ENCODE measurements at places on chromosomes 6 and 20.
A peak's percentile ranks its signal among the peaks of the same experiment; 100 is the strongest.

- DNase-seq, result no peak
Measured at GRCh38 chr6:10882657-10883171, 873 bp upstream of the GCM2 start.

DNA sequence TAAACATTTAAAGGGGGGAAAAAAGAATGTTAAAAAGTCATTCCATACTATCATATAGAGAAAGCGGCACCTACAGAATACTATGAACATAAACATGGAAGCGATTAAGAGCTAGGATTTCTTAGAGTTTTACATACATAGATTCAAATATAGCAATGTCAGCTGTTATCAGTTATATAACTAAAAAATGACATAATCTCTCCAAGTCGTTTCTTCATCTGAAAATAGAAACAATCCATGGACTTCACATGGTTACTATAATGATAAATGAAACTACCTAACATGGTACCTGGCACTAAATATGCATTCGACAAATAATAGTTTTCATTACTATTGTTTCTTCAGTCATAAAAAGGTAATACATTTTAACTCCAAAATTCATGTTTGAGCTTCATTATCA lies 3.7 kb downstream of the IBTK start:
- DNase-seq, result no peak

GRCh38 chr6:151265282-151265681 lies 25.5 kb downstream of the AKAP12 start:
- no peak for DNase-seq

GRCh38 chr6:35037664-35038038 lies 103.5 kb downstream of the TCP11 start:
- no peak for DNase-seq

DNA sequence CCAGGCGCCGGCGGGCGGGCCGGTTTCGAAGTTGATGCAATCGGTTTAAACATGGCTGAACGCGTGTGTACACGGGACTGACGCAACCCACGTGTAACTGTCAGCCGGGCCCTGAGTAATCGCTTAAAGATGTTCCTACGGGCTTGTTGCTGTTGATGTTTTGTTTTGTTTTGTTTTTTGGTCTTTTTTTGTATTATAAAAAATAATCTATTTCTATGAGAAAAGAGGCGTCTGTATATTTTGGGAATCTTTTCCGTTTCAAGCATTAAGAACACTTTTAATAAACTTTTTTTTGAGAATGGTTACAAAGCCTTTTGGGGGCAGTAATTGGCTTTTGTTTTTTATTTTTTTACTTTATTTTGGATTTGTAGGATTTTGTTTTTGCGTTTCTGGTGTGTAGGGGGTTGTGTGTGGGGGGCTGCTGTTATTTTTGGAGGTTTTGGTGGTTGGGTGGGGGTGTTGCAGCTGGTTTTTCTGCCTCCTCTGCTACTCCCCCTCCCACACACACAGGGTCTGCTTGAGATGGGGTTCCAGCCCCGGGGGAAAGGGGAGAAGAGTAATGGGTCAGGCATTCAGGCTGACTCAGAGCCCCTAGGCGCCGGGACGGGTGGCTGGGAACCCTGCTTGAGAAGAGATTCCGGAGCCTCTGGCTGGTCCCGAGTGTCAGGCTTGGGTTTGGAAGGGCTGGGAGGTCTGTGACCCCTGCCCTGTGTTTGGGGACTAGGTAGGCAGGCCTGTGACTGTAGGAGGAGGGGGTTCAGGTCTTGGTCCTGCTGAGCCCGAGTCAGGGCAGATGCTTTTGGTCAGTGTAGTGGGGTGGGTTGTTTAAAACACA lies 2.0 kb downstream of the CEBPB start:
- peak; percentile 91 for DNase-seq

- DNase-seq, result peak; percentile 80
Measured at GRCh38 chr6:98834060-98835031, at the start of gene POU3F2. POU3F2 (plus strand) TSS chr6:98834574; CDS start chr6:98834874, 300 bp downstream.

GRCh38 chr6:159105716-159106115 lies 60.9 kb upstream of the TAGAP start:
- DNase-seq, result no peak

- peak; percentile 40 for DNase-seq
Measured at GRCh38 chr20:6053776-6054688, at the start of gene LRRN4. LRRN4 (minus strand) TSS chr20:6054060; CDS start chr20:6052799, 1,261 bp downstream.

- peak; percentile 75 for DNase-seq
Measured at GRCh38 chr6:168908887-168909286, 344.8 kb downstream of the THBS2 start.

DNA sequence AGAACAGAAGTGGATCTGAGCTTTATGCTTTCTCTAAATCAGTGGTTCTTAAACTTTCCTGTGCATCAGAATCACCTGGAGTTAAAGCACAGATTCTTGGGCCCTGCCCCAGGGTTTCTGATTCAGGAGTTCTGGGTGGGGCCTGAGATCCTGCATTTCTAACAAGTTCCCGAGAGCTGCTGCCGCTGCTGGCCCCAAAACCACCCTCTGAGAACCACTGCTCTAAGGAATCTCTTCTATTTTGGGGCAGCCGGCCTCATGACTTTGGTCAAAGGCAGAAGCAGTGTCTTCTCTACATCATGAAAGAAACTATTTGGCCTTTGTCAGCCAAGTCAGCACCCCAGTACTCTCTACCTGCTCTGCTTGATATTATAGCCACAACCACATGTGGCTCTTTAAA lies 42.1 kb upstream of the RIN2 start:
- no peak for DNase-seq

- DNase-seq, result no peak
Measured at GRCh38 chr6:45665859-45666258, 288.1 kb upstream of the SUPT3H start.

GRCh38 chr6:135014353-135014832 lies 40.2 kb downstream of the HBS1L start:
- DNase-seq, result no peak

GRCh38 chr6:146550911-146551310 lies 7.3 kb downstream of the RAB32 start:
- DNase-seq, result peak; percentile 34

DNA sequence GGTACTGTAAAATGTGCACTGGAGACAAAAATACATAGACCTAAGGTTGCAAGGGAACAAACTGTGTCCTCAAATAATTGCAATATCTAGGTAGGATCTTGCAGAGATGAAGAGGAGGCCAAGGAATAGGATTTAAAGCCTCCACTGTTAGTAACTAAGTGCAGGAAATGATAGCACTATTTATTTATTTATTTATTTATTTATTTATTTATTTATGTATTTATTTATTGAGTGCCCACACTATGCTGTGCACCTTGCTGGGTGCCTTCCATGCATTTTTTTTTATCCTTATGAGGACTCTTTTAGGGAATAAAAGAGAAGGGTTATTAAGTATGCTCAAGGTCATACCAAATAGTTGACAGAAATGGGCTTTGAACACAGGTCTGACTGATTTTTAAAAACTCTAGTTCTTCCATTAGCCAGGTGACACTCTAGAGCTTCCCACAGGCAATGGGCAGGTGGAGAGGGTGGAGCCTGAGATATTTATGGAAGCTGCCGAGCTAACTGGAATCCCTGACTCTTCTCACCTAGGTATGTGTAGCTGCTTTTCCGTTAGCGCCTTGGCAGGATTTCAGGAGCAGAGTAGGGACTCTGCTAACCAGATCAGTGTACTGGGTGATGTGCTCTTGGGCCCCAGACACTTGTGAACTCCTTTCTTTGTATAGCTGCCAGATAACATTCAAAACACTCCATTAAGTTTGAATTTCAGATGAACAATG lies 12.8 kb upstream of the NUP153 start:
- no peak for DNase-seq

DNA sequence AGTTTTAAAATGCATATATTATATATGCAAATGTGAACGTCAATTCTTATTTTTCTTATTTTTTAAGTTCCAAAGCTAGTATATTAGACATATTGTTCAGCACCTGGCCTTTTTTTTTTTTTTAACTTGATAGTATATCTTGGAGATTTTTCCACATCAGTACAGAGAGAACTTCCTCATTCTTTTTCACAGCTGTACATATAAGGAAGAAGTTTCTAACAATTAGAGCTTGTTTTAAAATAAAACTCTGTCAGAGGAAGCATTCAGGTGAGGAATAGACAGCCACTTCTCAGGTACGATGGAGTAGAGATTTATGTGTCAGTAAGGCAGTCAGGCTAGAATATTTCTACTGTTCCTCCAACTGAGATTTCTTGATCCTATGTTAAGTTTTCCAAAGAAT lies 233.1 kb upstream of the SUPT3H start:
- DNase-seq, result no peak

DNA sequence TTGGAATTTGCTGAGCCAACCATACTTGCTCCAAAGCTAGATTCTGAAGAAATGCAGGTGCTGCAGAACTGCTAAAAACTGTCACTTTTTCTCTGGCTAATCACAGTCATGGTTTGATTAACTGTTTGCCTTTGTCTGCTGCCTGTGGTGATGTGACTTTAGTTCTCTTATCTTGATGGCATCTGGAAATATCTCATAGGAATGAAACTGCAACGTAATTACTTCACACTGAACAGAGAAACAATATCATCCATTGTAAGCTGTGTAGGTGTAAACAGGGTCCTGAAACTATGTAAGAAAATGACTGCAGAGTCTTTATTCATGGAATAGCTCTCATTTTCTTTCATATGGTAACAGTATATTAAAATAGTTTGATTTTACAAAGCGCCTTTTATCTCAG lies 721.9 kb upstream of the HS3ST5 start:
- DNase-seq, result no peak

DNA sequence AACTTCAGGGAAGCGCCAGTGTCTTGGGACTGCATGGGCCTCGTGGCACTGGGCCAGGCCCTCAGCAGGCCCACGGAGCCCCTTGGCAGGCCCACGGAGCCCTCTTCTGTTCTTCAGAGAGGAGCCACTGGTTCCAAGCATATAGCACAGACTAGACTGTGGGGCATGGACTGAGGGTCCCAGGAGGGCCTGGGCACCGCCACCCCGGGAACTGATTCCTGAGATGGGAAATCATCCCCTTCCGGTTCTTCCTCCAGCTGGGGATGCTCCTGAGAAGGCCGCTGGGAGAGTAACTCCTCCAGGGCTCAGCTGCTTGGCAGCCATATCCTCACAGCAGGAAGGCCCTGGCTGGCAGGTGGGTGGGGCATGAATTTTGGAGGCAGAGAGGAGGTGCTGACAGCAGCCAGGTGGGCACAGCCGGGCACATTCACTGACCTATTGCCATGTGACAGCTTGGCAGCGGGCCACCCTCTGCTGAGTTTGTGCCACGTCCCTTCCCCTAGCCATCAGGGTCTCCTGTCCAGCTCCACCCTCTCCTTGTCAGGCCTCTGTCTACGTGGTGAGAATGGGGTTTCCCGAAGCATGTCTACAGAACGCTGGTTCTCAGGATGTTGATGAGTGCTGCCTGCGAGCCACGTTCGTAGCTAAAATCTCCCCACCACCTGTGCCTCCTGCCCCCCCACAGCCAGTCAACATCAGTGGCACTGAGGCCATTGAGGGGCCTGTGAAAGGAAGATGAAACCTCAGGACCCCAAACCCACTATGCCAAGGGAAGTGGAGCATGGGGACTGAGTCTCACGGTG lies 152.1 kb downstream of the TAF4 start:
- no peak for DNase-seq

DNA sequence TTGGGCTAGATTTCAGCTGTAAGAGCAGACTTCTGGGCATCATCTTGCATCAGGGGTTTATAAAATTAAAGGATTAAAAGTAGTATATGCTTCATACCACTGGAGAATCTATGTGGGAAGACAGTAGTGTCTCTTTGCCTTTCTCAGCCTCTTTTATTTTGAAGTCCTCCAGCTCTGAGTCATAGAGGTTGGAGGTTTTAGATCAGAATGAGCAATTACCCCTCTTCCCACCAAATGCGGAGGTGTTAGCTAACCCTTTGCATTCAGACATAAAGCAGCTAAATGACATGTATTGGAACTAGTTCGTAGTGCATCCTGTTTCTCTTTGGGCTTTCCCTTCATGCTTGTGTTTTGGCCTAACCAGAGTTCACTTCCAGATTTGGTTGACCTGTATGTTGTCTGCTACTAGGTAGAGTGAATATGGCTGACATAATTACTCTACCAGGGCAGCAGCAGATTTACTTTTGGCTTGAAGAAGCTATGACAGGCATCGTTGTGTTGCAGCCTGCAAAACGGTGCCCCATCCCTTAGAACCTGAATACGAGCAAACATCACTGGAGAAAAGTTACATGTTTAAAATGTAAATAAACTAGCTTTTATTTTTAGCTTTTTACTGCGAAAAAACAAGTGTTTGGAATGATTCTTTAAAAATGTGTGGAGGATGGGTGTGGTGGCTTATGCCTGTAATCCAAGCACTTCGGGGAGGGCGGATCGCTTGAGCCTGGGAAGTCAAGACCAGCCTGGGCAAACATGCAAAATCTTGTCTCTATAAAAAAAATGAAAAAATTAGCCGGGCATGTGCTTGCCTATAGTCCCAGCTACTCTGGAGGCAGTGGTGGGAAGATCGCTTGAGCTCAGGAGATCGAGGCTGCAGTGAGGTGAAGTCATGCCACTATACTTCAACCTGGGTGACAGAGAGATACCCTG lies 82.2 kb downstream of the MYO6 start:
- DNase-seq, result peak; percentile 9

- no peak for DNase-seq
Measured at GRCh38 chr20:7499201-7499600, 441.1 kb downstream of the HAO1 start.

GRCh38 chr6:155088856-155089255 lies 93.7 kb downstream of the TIAM2 start:
- DNase-seq, result no peak

DNA sequence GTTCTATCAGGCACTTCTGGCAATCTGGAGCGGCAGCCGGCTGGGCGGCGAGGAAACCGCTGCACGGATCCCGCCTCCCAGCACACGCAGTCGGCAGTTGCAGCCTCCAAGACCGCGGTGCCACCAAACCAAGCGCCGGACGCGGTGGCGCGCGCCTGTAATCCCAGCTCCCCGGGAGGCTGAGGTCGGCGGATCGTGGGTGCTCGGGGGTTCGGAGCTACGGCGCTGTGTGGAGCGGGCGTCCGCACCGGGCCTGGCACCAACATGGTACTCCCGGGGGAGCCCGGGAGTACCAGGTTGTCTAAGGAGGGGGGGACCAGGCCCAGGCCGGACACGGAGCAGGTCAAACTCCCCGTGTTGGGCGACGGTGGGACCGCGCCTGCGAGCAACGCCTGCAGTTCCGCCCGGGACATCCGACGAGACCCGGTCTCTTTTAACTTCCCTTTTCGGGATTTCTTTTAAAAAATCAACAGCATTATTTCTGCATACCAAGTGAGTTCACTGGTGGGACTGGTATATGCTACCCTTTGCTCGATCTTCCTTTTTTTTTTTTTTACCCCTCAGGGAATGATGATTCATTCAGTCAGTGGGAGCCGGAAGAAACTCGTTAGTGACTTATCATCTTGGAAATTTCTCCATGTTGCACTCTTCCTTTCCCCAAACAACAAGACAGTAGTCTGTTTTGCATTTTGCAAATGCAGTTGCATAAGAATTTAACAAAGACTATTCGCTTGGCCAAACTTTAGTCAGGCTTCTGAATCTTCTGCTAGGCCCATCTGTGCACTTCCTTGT lies 27.6 kb downstream of the ZNF311 start:
- peak; percentile 78 for DNase-seq

- no peak for DNase-seq
Measured at GRCh38 chr20:61549865-61550264, 297.8 kb downstream of the CDH4 start.

- DNase-seq, result no peak
Measured at GRCh38 chr6:33709605-33710295, 1.8 kb downstream of the UQCC2 start.

- no peak for DNase-seq
Measured at GRCh38 chr6:109373762-109374161, 8.5 kb downstream of the CD164 start.

Data from fibroblast of pulmonary artery (primary cell).